ENCODE measurements at places on chromosomes 3 and 15.
A peak's percentile ranks its signal among the peaks of the same experiment; 100 is the strongest.

DNA sequence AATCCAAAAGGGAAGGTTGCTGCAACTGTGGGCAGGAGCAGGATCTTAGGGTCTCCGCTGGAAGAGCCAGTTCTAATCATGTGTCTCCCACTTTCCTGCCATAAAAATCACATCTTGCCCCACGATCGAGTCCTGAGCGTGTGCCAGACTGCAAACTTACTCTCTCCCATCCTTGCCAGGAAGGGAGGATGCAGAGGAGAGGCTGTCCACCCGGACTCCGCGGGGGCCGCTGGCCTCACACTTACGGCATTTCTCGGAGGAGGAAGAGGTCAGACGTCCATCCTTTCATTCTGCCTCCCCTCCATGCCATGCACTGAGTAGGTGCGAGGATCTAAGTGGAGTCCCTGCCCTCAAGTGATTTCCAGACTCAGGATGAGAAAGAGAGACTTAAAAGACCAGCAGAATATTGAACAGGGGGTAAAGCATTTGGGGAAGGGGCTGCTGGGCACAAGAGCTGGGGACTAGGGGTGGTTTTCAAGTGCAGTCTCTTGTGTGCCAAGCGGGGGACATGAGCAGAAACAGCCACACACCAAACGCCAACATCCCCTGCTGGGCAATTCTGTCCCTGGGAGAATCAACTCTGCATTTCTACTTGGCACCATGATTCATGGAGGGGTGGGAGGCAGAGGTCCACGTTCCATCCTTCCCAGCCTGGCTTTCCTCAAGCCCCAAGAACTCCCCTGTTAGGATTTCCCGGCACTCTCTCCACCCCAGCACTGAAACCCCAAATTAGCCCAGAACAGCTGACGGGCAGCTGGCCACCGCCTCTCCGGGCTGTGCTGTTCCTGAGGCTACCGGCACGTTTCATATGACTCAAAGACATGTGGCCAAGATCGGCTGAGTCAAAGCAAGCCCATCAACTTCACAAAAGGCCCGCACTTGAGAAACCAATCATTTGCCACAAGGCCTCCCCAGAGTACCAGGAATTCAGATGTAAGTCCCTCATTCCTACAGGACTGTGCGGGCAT is 11.6 kb downstream of the OXTR start:
- DNase-seq, result peak; percentile 62

GRCh38 chr3:155391551-155391958 is 98.1 kb upstream of the STRIT1 start:
- DNase-seq, result no peak

GRCh38 chr3:82031596-82031995 is 270.2 kb upstream of the GBE1 start:
- DNase-seq, result no peak

- no peak for DNase-seq
Measured at GRCh38 chr3:80244390-80244789, 476.6 kb upstream of the ROBO1 start.

- DNase-seq, result no peak
Measured at GRCh38 chr3:94305835-94306611, 243.2 kb downstream of the NSUN3 start.

- DNase-seq, result no peak
Measured at GRCh38 chr3:167125612-167126407, 254.3 kb downstream of the ZBBX start.

- DNase-seq, result no peak
Measured at GRCh38 chr3:187042346-187042745, 97.0 kb downstream of the RPL39L start.

DNA sequence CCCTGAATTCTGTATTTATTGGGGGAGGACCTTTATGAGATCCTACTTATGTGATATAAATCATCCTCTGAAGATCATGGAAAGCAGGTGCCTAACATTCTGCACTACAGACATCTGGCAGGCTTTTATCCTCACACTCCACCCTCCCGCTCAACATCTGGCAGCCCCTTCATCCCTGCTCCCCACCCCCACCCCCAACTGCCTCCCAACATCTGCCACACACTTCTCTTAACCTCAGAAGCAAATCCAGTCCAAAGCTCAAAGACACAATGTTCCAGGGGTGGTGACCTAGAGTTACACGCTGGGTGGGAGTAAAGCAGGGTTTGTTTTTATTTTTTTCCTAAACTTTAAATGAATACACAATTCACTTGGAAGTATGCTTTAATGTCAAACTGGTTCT is 184.5 kb upstream of the ATP11B start:
- no peak for DNase-seq

DNA sequence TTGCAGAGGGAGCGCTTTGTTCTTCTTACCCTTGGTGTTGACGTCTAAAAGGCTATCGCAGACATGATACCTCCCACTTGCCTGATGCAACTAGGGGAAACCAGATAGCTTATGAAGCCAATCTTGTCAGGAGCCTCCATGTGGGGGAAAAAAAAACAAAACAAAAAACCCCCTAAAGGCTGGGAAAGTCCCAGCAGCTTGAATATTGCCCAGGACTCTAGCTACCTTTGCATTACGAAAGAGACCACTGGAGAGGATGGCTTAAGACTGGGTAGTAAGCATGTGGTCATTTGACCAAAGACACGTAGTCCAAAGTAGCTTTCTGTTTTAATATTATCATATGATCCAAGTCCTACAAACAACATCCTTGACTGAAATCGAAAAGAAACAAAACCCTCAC is 120.7 kb upstream of the WNT5A start:
- DNase-seq, result no peak

- DNase-seq, result no peak
Measured at GRCh38 chr15:90191344-90191687, 9.8 kb upstream of the SEMA4B start.

DNA sequence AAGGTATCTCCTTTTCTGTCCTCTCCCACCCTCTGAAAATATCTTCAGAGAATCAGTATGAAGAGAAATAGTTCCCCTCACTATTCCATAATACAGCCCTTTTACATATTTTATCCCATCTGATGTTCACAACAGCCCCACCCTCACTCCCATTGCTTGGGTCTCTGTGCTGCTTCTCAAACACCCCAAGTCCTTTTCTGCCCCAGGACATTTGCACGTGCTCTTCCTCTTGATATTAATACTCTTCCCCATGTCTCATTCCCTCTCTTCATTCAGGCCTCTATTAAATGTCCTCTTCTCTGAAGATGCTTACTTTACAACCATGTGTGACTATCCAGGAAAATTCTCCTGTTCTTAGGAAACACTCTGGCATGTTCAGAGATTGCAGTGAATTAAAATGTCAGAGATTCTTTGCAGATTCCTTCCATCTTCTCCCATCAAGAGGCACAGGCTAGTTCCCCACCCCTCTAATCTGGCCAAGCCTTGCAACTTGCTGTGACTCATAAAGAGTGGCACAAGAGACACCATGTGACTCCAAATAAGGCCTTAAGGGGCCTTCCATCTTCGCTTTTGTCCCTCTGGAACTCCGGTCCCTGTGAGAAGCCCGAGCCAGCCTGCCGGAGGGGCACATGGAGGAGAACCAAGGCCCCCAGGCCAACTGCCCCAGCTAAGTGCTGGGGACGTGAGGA is 128.5 kb downstream of the CHSY1 start:
- no peak for DNase-seq

DNA sequence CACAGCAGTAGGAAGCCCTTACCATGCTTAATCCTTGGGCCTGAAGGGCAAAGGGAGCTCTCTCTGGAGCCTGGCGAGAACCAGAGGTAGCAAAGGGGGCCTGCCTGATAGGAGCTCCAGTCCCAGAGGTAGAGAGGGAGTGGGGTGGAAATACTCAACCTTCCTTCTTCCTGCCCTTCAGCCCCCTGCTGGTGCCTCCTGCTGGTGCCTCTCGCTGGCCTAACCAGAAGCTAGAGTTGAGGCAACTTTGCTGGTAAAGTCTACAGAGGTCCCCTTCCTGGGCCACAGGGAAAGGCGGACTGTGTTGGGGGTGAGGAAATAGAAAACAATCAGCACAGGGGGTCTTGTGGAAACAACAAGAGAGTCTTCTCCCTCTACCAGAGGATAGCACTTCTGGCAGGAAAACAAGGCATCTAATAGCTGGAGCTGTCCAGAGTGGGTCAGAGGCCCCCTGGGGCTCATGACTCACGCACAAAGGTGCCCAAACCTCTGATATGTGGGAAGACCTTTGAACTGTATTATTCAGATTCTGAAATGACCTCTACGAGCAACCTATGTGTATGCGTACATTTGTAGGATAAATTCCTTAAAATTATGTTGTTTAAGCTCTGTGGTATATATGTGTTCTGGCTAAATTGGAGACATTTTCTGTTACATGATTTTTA is 133.9 kb downstream of the LRRC28 start:
- DNase-seq, result peak; percentile 33

DNA sequence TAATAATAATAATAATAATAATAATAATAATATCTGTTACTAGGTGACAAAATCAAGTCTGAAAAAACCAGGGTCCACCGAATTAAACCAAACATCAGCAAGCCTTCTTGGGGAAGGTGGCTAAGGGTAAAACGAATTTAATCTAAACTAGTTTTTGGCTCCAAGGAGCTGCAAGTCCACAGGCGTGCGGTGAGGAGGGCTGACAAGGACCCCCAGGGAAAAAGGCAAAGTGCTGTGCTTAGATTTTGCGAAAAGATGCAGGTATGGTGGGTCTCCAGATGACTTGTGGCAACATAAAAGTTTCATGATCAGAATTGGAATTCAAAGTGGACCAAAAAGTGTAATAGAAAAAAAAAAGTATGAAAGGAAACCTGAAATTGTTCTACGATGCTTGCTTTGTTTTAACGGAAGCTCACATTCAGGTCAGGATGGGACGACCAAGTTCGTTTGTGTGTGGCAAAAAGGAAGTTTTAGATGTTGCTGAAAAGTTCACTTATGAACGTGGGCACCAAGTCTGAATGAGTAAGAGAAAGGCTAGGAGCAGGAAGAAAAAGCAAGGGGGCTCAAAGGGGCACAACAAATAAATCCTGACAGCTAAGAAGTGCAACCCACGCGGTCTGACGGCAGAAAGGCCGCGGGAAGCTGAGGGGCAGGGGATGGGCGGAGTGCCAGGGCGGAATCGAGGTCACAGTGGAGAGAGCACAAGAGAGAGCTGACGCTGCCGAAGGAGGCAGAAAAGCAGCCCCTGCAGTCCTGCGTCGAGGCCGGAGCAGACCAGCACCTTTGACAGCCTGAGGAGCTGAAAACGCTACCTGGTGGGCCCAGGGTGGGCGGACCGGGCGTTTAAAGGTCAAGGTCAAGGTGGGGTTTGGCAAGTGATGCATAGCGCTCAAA is 1.1 kb downstream of the WDR82 start:
- DNase-seq, result peak; percentile 55

- DNase-seq, result no peak
Measured at GRCh38 chr3:139586420-139587017, 47.0 kb upstream of the RBP1 start.

DNA sequence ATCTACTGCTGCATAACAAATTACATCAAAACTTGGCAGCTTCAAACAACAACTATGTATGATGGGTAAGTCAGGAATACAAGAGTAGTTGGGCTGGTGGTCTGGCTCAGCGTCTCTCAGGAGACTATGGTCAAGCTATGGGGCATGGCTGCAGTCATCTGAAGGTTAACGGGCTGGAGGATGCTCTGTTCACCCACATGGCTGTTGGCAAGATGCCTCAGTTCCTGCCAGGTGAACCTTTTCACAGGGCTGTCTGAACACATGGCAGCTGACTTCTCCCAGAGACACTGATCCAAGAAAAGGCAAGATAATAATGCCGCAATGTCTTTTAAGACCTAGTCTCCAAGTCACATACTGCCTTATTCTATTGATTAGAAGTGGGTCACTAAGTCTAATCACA is 63.7 kb downstream of the GPR176 start:
- DNase-seq, result no peak

DNA sequence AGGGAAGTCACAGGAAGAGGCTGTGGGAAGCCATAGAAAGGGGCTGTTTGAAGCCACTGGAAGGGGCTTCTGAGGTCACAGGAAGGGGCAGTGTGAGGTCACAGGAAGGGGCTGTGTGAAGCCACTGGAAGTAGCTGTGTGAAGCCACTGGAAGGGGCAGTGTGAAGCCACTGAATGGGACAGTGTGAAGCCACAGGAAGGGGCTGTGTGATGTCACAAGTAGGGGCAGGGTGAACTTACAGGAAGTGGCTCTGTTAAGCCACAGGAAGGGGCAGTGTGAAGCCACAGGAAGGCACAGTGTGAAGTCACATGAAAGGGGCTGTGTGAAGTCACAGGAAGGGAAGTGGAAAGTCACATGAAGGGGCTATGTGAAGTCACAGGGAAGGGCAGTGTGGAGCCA is 33.1 kb downstream of the GASK1A start:
- DNase-seq, result no peak

- no peak for DNase-seq
Measured at GRCh38 chr15:97791824-97792792, 168.4 kb upstream of the ARRDC4 start.

DNA sequence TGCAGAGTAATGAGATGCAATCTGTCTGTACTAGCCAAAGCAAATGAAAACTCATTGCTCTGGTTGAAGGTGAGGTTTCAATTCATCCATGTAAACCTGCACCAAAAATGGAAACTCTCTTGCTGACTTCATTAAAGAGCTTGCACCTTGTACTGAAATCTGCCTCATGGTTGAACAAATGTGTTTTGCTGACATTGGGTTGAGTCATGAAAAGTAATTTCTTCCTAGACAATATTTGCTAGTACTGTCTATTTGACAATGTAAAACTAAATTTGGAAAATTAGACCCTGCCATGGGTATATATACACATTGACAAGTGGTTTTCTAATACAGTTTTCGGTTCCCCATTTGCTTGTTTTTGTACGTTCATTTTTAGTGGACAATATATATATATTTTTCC is 33.3 kb downstream of the RYR3 start:
- no peak for DNase-seq

GRCh38 chr3:54577313-54577712 is 350.5 kb downstream of the LRTM1 start:
- peak; percentile 16 for DNase-seq

DNA sequence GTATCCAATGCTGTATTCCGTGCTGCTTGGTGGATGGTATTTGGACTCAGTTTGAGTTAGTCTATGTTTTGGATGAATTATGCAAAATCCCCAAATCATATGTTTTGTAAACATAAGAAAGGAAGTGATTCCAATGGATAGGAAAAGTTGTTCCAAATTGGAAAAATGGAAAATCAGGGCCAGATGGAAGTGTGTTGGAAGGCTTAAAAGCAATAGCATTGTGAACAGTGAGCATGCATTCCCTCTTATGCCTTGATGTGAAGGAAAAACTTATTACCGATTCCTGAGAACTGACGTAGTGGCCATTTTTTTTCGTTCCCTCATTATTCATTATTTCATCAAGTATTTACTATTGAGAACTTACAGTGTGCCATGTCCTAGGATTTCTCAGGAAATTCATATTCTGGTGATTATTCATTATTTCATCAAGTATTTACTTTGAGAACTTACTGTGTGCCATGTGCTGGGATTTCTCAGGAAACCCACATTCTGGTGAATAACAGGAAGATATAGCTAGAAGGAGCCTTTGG is 144.1 kb upstream of the TPRG1 start:
- DNase-seq, result no peak

- no peak for DNase-seq
Measured at GRCh38 chr3:81998907-81999306, 237.5 kb upstream of the GBE1 start.

GRCh38 chr15:70523616-70524015 is 239.7 kb downstream of the UACA start:
- no peak for DNase-seq

GRCh38 chr15:57861034-57861638 is 154.6 kb downstream of the POLR2M start:
- DNase-seq, result peak; percentile 47

GRCh38 chr15:37246856-37247255 is 146.5 kb upstream of the MEIS2 start:
- no peak for DNase-seq

- DNase-seq, result peak; percentile 41
Measured at GRCh38 chr3:15427182-15427880, at the start of the genes EAF1 and METTL6. Gene EAF1, plus strand, starts transcription at chr3:15427598. Its CDS starts 182 bp downstream, at chr3:15427780. Gene METTL6, minus strand, starts transcription at chr3:15427544. Its CDS starts 1,033 bp downstream, at chr3:15426511.

Data from RCC 7860 (cell line).